ENCODE measurements at places on chromosomes 11 and 22. TPM values are rescaled to one million over a fixed set of nuclear protein-coding genes. Genes with fewer than 3 reads are reported as not detected.
A peak's percentile ranks its signal among the peaks of the same experiment; 100 is the strongest.

DNA sequence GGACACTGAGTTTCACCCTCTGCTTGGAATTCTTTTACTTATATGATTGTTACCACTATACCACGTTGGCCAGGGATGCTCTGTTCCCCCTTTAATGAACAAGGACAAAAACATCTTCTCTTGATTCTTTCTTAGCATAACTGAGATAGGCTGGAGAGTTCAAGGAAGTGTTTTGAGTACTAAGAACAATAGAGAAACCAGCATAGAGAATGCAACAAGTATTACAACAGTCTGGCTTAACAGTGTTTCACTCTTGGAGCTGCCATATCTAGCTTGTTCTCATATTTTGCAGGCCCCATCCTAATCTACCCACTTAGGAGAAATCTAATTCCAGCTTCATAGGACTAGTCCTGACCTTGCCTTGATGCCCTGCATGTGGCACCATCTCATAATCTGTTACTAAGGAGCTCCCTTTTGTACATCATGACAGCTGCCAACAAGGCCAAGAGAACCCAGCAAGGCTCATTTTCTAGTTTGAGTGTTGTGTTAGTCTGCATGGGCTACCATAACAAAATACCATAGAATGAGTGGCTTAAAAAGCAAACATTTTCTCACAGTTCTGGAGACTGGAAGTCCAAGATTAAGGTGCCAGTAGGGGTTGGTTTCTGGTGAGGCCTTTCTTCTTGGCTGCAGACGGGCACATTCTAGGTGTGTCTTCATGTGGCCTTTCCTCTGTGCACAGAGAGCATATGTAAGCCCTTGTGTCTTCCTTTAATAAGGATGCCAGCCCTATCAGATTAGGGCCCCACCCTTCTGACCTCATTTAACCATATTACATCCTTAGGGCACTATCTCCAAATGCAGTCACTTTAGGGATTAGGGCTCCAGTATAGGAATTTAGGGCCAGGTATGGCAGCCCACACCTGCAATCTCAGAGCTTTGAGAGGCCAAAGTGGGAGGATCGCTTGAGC, 37.8 kb downstream of the PACS1 start:
- H3K27me3 ChIP-seq = no peaks in the 10 kb centered on the region
- no peak for DNase-seq
- no peak overlapping the region for H3K27ac ChIP-seq
- peaks cover 19% of the 10 kb centered on the region for H3K4me1 ChIP-seq
- H3K4me3 ChIP-seq = no peak overlapping the region

ACR gene
- 2.2 TPM for total RNA-seq

- peak overlapping the region; percentile 90 for H3K27ac ChIP-seq
- no peaks in the 10 kb centered on the region for H3K27me3 ChIP-seq
- peaks cover 4% of the 10 kb centered on the region for H3K36me3 ChIP-seq
- peak overlapping the region; percentile 79 for H3K4me3 ChIP-seq
Observed at GRCh38 chr11:911031-911889, 650 bp upstream of the CHID1 start.

DNA sequence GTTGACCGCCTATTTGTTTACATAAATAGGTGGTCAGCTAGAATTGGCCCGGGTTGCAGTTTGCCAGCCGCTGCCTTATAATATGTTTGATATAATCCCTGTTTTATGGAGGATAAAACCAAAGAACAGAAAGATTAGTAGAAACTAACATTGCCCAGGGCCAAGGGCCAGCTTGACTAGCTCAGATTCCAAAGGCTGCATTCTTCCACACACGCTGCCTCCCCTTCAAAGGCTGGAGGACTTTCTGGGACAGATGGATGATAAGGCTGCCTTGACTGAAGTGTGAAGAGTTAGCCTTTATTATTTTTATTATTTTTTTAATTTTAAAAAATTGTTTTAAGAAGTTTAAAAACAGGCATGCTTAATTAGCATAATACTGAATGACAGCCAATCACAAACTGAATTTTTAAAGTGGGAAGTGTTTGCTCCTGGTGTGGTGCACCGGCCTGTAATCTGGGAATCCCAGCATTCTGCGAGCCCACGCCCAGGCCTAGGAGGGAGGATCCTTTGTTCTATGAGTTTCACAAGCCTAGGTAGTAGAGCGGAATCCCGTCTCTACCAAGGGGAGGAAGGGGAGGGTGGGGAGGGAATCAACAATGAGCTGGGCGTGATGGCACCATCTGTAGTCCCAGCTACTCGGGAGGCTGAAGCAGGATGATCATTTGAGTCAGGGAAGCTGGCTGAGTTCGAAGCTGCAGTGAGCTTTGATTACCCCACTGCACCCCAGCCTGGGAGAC, 114.9 kb downstream of the NAV2 start:
- peak overlapping the region; percentile 71 for H3K27ac ChIP-seq
- no peak for DNase-seq
- peaks cover 29% of the 10 kb centered on the region for H3K4me1 ChIP-seq
- no peaks in the 10 kb centered on the region for H3K36me3 ChIP-seq

GRCh38 chr11:36328966-36329673, 33.0 kb downstream of the PRR5L start:
- no peaks in the 10 kb centered on the region for H3K36me3 ChIP-seq
- H3K4me3 ChIP-seq = no peak overlapping the region
- H3K27me3 ChIP-seq = no peaks in the 10 kb centered on the region
- H3K27ac ChIP-seq = no peak overlapping the region
- H3K4me1 ChIP-seq = peaks cover 4% of the 10 kb centered on the region

- no peaks in the 10 kb centered on the region for H3K27me3 ChIP-seq
- peaks cover 14% of the 10 kb centered on the region for H3K36me3 ChIP-seq
- no peak overlapping the region for H3K4me3 ChIP-seq
- DNase-seq = no peak
- H3K4me1 ChIP-seq = peaks cover 44% of the 10 kb centered on the region
Observed at GRCh38 chr11:78802058-78802761, 227.5 kb upstream of the NARS2 start.

ANO1 gene
- 39.6 TPM for total RNA-seq

DNA sequence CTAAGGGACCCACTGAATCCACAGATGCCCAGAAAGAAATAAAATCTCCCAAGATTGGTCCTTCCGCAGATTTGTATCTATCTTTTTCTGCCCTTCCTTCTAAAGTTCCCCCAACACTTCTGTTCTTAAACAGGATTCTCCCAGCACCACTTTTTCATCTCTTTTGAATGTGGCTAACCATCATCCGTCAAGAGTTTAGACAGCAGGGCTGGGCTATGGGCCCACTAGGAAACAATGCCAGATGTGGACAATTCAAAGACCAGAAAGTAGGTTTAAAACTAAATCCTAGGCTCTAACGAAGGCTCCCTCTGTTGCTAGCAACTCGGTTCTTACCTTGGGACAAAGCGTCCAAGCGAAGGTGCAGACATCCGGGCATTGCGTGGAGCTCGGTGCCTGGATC, 100.0 kb downstream of the AMBRA1 start:
- H3K36me3 ChIP-seq = peaks cover 4% of the 10 kb centered on the region
- H3K4me1 ChIP-seq = peaks cover 26% of the 10 kb centered on the region
- no peak for DNase-seq
- no peak overlapping the region for H3K27ac ChIP-seq

VEGFB gene
- total RNA-seq = 85.8 TPM

- H3K4me3 ChIP-seq = no peak overlapping the region
- no peaks in the 10 kb centered on the region for H3K4me1 ChIP-seq
- peaks cover 16% of the 10 kb centered on the region for H3K27me3 ChIP-seq
- no peaks in the 10 kb centered on the region for H3K36me3 ChIP-seq
- no peak for DNase-seq
- no peak overlapping the region for H3K27ac ChIP-seq
Observed at GRCh38 chr11:131645237-131645636, 274.8 kb downstream of the NTM start.

GRCh38 chr11:99987821-99988470, 699.1 kb upstream of the ARHGAP42 start:
- H3K4me1 ChIP-seq = peaks cover 15% of the 10 kb centered on the region
- H3K4me3 ChIP-seq = no peak overlapping the region
- no peaks in the 10 kb centered on the region for H3K36me3 ChIP-seq

DNA sequence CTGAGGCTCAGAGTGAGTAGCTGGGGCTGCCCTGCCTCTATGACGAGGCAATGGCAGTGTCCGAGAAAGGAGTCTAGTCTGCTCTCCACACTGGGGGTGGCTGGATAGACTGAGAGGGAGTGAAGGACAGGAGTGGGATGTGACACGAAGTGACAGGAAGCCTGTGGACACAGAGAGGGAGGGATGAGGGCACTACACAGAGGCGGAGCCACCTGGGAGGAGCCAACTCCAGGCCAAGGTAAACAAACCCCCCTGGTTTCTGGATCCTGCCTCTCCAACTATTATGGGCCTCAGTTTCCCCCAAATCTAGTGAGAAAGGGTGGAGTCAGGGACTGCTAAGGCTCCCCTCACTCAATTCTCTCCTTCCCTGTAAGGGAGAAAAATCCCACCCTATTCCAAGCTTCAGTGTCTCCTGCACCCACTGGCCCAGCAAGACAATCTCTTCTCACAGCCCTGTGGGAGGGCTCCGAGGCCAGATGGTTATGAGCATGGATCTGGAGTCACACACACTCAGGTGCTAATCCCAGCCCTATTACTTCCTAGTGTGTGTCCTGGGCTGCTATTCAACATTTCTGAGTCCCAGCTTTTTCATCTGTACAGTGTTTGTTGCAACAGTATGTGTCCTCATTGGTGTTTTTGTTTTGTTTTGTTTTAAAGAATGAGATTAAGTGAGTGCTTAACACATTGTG, 24.9 kb downstream of the ASPHD2 start:
- no peaks in the 10 kb centered on the region for H3K27me3 ChIP-seq
- DNase-seq = no peak
- no peak overlapping the region for H3K27ac ChIP-seq
- peaks cover 33% of the 10 kb centered on the region for H3K36me3 ChIP-seq

CREB3L1 gene
- total RNA-seq = 36.3 TPM

TRPC6 gene
- total RNA-seq = 0.42 TPM

GRCh38 chr11:68127714-68128681, 6.8 kb upstream of the CHKA start:
- DNase-seq = peak; percentile 90
- peaks cover 32% of the 10 kb centered on the region for H3K4me1 ChIP-seq
- H3K36me3 ChIP-seq = peaks cover 6% of the 10 kb centered on the region
- peak overlapping the region; percentile 63 for H3K4me3 ChIP-seq

DERL3 gene
- total RNA-seq = 24.8 TPM

TRPM5 gene
- total RNA-seq = 7.2 TPM

DNA sequence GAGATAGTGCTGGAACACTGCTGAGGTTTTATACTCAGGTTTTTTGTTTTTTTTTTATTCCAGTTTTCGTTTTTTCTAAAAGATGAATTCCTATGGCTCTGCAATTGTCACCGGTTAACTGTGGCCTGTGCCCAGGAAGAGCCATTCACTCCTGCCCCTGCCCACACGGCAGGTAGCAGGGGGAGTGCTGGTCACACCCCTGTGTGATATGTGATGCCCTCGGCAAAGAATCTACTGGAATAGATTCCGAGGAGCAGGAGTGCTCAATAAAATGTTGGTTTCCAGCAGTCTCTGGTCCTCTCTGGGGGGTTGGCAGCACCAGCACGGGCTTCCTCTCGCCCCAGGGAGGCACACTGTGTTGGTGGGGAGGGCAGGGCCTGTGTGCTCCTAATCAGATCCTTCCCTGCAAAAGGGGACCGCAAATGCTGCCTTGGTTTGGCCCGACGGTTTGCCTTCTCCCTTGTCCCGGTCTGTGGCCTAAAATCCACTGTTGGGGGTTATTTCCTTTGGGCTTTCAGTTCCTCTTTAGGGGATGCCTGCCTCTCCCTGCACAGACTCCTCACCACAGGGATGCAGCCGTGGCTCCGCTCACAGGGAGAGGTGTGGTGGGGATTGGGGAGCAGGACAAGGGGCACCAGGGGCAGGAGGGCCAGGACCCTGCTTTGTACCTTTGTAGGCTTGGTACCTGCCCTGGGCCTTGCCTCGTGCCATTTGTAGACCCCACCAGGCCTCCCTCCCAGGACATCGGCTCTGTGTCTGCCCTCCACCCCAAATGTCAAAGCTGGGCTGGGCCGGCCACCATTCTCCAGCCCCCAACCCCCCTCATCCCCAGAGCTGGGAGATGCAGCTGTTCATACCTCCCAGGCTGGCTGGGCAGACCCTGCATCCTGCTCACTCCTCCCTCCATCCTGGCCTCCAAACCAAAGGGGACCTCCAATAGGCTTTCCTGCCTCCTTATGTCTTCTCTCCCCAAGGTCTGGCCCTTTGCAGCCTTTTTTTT, 13.5 kb downstream of the MCAT start:
- peaks cover 24% of the 10 kb centered on the region for H3K4me1 ChIP-seq
- no peak for DNase-seq
- no peaks in the 10 kb centered on the region for H3K27me3 ChIP-seq
- peak overlapping the region; percentile 67 for H3K27ac ChIP-seq

DNA sequence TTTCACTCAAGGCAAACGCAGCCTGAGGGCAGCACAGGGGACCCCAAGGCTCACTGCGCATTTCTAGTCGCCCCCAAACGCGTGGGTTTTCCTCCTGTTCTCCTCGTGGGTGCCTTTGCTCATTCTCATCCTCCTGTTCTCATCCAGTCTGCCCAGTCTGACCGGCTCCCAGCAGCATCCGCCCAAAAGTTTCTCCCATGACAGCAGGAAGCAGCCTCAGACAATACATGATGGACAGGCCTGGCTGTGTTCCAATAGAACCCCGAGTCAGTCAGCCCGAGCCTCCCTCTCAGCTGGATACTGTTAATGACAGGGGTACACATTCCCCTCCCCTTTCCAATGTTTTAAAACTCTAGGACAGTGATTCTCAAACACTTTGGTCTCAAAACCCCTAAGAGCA, 22.5 kb upstream of the KRTAP5-7 start:
- H3K36me3 ChIP-seq = peaks cover 33% of the 10 kb centered on the region
- peaks cover 7% of the 10 kb centered on the region for H3K4me1 ChIP-seq

DNA sequence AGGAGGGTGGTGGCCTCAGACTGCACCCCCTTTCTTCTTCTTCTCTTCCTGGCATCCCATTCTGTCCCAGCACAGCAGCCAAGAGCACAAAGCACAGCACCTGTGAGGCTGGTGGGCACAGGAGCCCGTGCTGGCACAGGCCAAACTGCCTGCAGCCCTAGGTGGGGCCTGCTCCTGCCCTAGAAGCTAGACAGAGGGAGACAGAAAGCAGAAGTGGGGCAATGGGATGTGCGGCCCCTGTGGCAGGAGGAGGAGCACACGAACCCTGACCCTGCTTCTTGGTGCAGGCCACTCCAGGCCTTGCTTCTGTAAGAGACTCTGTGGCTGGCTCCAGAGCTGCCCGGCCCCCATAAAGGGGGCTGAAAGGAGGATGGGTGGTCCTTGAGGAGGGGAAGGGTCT, 3.9 kb upstream of the PTS start:
- H3K36me3 ChIP-seq = peaks cover 12% of the 10 kb centered on the region
- peak overlapping the region; percentile 71 for H3K27ac ChIP-seq
- no peaks in the 10 kb centered on the region for H3K27me3 ChIP-seq
- H3K4me3 ChIP-seq = no peak overlapping the region

TBX1 gene
- total RNA-seq = 0.34 TPM

DNA sequence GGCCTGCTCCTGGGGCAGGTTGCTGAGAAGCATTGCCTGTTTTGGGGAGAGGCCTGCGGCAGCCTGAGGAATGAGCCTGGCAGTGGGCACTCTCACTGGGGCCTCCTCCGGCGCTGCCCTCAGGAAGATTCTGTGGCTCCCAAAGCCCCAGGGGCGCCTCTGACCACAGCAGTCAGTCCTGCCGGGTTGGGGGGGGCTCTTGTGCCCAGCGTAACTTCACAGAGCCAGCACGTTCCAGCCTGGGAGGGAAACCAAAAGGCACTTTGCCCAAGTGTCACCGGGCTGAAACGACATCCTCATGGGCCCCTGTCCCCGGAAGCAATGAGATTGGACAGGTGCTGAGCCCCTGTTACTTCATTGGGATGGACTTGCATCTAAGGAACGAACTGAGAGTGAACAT, 4.3 kb upstream of the LRP5 start:
- H3K4me1 ChIP-seq = no peaks in the 10 kb centered on the region
- no peaks in the 10 kb centered on the region for H3K27me3 ChIP-seq
- no peak overlapping the region for H3K4me3 ChIP-seq
- no peak for DNase-seq
- no peak overlapping the region for H3K27ac ChIP-seq
- no peaks in the 10 kb centered on the region for H3K36me3 ChIP-seq

GRCh38 chr11:65298655-65299179, 15.9 kb upstream of the CDC42EP2 start:
- no peak overlapping the region for H3K4me3 ChIP-seq
- no peaks in the 10 kb centered on the region for H3K27me3 ChIP-seq
- DNase-seq = no peak
- peaks cover 24% of the 10 kb centered on the region for H3K4me1 ChIP-seq
